ENCODE measurements at places on chromosomes 2 and 18.
A peak's percentile ranks its signal among the peaks of the same experiment; 100 is the strongest.

DNA sequence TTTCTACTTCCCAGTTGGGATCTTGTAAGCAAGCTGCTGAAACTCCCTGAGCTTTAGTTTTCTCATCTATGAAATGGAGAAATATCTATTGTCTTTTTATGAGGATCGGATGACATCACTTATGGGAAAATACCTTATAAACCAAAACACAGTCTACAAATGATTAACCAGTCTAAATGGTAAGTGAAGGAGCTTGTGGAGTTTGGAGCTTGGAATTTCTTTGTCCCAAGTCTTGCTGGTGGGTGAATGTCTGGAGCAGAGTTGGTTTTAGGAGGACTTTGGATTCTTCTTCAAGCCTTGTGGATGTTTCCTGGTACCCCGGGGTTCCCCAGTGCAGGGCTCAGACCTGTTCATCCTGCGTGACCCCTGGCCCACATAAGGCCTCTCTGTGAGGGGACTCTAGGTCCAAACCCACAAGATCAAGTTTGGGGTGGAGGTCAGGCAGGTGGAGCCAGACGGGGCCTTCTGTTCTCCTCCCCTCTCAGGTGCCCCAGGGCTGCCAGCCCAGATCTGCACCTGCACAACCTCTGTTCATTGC lies 43.2 kb downstream of the FOSL2 start:
- DNase-seq = no peak

GRCh38 chr2:55807900-55808299 lies 114.3 kb upstream of the PNPT1 start:
- DNase-seq = no peak

GRCh38 chr2:25664183-25664964 lies 9.0 kb downstream of the DTNB start:
- peak; percentile 13 for DNase-seq

DNA sequence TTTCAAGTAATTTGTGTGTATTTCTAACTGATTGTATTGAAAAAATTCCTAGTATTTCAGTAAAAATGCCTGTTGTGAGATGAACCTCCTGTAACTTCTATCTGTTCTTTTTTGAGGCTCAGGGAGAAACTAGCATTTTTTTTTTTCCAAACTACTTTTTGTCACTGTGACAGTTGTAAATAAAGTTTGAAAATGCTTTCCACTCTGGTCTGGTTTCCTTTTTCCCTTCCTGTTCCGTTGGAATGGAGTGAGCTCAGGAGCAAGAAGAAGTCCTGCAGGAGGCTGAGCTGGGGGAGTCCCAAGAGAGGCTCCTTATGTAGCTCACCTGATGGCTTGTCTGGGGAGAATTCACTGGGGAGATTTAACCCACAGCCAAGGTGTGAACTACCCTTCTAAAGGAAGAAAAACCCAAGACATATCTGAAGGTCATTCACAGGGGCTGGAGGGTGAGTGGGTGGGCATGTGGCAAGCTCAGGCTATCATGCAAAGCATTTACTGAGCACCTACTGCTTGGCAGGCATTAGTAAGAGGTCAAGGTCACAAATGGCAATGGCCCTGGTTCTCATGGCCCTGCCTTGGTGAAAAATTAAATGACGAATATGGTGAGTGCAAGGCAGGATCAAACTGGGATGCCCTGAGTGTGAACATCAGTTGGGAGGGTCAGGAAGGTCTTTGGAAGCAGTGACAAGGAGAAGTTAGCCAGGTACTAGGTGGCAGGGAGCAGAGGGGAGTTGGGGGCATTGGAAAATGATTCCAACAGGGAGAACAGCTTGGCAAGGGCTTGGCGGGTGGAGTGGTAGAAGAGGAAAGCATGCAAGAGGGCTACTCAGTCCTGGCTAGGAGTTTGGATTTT lies 28.7 kb downstream of the LBH start:
- DNase-seq = no peak

DNA sequence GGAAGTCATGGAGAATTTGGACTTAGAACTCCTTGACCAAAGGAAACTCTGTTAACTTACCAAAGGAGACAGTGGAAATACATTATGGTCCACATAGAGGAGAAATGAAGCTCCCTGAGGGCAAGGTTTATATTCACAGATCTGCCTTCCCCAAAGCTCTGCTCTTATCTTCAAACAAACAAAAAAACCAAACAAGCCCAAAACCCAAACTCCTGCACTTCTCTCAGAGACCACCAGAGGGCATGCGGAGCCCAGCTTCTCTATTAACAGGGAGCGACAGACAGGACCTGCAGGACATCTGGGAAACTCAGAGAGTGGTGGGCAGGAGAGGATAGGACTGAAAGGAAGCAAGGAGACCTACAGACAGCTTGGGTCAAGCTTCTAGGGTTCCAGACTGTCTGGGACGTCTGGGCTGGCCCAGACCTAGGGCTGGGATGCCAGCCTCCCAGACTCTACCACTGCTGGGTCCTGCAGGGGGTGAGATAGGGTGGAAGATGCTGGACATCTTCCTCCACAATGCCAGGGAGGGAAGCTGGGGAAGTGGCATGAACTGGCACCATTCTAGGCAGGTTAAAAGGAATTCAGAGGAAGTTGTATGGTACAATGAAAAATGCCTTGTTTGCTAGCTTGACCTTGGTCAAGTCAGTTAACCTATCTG lies 4.0 kb upstream of the WNT10A start:
- peak; percentile 85 for DNase-seq

GRCh38 chr18:36728345-36728744 lies 100.5 kb downstream of the TPGS2 start:
- no peak for DNase-seq

DNA sequence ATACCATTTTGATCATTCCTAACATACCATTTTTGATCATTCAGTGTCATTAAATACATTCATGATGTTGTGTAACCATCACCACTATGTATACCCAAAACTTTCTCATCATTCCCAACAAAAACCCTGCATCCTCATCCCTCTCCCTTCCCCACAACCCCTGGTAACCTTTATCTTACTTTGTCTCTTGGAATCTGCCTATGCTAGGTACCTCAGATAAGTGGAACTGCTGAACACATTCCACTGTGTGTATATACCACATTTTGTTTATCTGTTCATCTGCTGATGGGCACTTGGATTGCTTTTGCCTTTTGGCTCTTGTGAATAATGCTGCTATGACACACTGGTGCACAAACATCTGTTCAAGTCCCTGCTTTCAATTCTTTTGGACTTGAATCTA lies 83.8 kb upstream of the TFCP2L1 start:
- DNase-seq = no peak

- DNase-seq = no peak
Measured at GRCh38 chr2:145026456-145027455, 506.8 kb upstream of the ZEB2 start.

DNA sequence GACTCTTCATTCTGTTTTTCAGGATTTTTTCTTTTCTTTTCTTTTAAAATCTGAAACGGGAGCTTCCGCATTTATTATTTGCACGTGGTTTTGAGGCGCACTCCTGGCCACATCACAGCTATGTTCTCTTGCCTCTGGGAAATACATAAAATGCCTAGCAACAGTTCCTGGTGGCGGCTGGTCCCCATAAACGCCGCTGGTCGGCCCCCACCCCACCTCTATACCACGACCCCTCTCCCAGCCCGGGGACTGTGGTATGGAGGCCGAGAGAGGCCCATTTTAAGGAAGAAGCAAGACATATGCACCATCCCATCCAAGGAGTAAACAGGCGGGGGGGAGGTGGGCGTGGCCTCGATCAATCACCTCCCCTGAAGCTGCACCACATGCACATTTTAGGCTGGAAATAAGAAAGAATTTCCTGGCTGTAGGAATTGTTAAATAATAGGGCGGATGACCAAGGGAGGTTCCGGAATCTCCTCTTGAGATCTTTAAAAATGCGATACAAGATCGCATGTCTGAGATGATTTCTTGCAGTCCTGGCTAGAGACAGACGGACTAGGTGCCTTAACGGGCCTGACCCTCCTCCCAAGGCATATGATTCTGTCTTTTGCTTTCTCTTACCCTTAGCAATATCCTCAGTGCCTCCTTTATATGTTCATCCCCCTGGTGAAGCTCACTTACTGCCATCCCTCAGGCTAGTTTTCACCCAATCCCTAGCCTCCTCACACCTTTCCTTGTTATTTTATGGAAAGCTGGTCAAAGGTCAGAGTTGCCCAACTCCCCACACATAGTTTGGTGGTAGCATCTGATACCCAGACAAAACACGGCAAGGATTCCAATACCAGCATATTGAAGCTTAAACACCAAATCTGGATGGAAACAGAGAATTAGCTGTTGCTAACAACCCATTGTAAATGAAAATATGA lies 82.4 kb downstream of the BCL2 start:
- no peak for DNase-seq

GRCh38 chr2:47888581-47889280 lies 17.6 kb downstream of the FBXO11 start:
- DNase-seq = peak; percentile 75

DNA sequence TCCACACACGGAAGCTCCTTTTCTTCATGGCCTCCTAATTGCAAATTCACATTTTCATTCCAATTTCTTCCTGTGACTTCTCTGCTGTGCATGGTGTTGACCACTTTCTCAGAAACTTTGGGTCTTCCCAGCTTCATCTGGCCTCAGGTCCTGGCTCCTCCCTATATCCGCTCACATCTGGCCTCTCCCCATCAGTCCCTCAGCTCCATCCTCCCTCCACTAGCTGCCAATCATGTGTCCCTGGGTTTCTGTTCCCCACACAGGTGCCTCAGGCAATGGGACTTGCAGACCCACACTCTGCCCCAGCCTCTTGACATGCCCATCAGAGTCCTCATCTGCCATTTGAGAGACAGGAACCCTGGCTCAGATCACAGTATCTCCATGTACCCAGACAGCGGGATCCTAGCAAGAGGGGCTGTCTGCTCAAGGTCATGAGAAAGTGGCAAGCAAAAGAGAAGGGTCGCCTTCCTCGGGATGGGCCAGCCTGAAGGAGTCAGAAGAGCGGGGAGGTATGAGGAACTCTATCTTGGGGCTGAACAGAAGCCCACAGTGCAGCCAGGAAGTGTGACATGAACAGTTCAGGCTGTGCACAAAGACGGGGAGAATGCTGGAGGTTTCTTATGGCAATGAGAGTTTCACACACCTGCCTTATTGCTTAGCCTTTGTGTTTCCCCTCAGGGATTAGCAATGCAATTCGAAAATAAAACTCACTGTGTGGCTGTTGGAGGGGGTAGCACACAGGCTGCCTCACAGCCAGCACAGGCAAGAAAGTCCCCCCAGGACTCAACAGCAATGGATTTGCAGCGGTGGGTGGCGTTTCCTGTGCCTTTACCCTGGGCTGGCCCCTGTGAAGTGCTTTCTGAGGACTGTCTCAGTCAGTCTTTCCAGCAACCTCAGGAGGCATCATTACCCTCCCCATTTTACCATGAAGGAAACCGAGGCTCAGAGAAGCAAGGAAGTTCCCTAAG lies 69.5 kb downstream of the COPS8 start:
- no peak for DNase-seq

- no peak for DNase-seq
Measured at GRCh38 chr2:86260978-86261377, 61.7 kb downstream of the MRPL35 start.

DNA sequence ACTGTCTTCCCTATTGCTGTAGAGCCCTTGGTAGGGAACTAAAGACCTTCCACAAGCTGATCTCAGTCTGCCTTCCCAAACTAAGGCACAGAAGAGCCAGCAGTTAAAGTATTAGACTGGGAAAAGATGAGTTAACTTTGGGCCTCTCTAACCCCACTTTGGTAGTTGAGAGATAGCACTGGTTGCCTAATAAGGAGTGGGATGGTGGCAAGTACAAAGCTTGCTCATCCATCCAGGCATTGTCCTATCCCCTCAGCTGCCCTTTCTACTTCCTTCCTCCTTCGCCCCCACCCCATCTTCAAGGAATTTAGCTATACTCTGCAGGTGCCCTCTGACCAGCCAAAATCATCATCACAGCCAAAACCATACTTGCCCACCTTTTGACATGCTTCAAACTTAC lies 22.2 kb upstream of the AFTPH start:
- DNase-seq = no peak

DNA sequence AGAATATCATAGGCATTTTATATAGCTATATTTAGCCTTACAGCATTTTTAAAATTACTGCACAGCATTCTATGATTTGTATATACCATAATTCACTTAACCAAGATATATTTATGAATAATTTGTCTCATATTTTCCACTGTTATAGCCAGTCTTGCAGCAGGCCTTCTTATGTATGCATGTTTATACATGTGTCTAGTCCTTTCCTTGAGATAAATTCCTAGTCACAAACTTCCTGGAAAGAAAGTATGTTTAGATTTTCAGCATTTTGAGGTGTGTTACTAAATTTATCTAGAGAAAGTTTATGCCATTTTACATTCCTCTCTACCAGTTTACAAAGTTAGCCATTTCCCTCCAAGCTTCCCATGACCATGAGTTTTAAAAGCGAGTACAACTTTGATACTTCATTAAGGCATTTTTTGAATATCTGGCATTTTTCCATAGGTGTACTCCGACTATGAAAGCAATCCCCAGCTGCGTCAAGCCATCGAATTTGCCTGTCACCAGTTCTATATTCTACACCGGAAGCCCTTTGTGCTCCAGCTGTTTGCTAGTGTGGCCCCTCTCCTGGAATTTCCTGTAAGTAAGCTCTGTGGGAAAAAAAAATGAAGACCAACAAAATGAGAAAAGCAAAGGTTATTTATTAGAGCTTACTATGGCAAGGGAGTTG lies 59.4 kb upstream of the RPE start:
- DNase-seq = no peak

GRCh38 chr2:28527196-28527595 lies 31.3 kb downstream of the PLB1 start:
- no peak for DNase-seq

DNA sequence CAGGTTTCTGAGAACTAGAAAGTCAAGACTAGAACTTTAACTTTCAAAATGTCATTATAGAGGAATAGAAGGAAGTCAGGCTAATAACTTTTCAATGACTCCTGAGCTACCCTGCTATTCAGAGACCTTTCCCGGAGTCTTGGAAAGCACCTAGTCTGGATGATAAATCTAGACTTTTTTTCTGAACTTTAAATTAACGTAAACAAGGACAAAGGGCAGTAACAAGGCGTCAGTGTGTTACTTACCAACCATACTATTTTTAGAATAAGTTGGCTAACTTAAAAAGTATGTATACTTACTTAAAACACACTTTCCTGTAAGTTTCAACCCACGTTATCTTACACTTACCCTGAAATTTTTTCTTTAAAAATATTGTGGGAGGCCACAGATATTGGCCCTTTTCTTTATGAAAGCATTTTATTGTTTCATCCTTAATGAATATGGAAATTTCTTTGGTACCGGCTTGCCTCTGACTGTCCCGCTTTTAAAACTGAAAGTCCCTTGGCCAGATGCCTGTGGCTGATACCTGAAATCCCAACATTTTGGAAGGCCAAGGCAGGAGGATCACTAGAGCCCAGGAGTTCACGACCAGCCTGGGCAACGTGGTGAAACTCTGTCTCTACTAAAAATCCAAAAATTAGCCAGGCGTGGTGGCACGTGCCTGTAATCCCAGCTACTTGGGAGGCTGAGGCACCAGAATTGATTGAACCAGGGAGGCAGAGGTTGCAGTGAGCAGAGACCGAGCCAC lies 9.7 kb downstream of the PMAIP1 start:
- DNase-seq = no peak

DNA sequence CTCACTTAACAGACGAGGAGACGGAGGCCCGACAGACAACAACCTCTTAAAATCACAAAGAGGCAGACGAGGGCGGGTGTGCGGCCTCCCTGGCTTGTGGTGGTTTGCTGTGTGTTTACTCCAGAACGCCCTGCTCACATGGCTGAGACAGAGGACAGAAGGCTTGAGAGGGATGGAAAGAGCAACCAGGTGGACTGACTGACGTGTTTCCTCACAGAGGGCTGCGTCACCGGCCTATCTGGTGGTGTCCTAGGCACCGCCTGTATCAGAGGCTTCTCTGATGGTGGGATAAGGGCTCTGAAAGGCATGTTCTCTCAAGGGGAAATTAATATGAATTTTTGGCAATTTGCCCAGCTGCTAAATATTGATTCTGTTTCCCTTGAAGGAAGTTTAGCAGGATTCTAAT lies 47.0 kb upstream of the RALBP1 start:
- no peak for DNase-seq
